ENCODE measurements at places on chromosomes 1 and 21.

GRCh38 chr1:20846461-20847374 is 59.6 kb upstream of the HP1BP3 start:
- DNase-seq: no peak

- no peak for DNase-seq
Measured at GRCh38 chr21:45313015-45313414, 25.3 kb upstream of the POFUT2 start.

- no peak for DNase-seq
Measured at GRCh38 chr1:89605692-89606091, 27.2 kb upstream of the LRRC8C start.

DNA sequence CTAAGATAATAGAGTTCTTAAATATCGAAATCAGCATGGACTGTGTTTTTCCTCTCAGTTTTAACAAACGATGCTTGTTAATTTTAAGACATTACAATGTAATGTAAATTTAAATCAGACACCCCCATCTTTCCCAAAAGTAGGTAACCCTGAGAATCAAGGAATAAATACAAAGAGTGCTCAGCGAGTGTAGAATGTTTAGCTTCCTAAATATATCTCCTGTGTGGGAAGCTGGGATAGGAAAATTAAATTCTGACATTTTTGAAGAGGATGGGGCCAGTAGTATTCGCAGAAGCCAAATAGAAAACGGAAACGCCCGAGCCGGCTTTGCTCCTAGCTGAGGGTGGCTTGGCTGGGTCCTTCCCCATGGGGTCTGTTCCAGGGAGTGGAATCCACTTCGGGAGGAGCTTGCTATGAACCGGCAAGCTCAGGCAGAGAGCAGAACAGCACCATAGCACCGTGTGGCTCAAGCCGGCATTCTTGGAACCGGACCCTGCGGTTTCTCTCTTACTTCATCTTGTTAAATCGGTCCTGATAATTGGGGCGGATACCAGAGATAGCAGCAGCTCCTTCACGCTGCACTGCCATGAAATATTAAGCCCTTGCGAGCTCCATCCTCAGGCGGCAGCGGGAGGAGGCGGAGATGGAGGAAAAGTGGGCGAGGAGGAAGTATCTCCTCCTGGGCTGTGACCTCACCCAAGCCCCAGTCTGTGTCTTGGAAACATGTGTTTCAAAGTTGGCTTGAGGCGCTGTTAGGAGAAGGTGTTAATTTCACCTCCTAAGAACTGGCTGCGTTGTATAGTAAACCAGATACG is 24.9 kb downstream of the MAP3K7CL start:
- DNase-seq: peak; percentile 50
